ENCODE measurements at places on chromosomes 7 and 10.

DNA sequence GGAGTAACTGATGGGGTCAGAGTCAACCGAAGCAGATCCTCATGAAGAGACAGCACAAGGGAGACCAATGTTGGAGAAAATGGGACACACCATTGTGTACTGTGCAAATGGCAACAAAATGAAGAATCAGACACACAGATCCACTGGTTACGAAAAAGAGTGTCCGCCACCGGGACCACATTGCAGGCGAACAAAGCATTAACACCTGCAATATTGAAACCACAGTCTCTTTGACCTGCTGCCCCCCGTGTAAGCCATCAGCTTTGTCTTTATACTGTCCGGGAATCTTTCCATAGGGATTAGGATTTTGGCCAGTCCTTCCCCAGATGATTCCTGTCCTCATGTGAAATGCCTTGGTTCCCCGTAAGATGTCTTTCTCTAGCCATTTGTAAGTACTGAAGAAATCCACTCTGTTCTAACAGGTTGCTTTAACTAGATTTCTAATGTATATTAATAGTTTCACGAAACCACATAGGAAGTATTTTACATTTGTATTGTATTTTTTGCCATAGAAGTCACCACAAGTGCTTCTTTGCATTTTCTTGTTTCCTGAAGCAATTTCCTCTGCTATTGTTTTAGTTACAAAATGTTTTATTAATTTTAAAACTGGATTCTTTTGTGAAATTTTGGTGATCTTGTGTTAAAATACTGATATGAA is 140.8 kb upstream of the NFE2L3 start:
- no peak for DNase-seq

DNA sequence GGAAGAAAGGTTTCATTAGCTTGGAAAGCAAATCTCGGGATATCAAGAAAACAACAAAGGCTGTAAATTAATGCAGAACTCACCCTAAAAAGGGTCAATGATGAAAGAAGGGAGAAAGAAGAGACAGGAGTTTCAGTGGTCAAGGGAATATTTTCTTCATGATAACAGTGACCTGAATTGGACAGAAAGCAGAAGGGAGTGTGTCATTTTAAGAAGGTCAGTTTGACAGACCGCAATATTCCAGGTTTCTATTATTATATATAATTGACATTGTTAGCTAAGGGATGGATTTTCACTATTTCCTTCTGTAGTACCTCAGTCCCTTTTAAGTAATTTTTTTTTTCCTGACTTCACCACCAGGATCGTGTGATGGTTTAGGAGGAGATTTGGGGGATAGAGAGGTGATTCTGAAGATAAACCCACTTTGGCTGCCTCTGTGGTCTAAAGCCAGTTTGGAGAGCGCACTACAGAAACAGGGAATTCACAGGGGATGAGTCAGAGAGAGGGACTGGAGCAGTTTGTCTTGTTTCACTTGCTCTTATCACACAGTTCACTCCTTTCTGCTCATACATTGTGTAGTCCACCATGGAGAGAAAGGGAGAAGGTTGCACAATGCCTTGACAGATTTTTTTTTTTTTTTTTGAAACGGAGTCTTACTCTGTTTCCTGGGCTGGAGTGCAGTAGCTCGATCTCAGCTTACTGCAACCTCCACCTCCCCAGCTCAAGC is 417.9 kb downstream of the AUTS2 start:
- no peak for DNase-seq

GRCh38 chr7:39211581-39211980 is 233.9 kb downstream of the POU6F2 start:
- no peak for DNase-seq

GRCh38 chr7:50908628-50909290 is 126.1 kb upstream of the GRB10 start:
- no peak for DNase-seq

- no peak for DNase-seq
Measured at GRCh38 chr10:48536916-48537890, 67.7 kb downstream of the ARHGAP22 start.

DNA sequence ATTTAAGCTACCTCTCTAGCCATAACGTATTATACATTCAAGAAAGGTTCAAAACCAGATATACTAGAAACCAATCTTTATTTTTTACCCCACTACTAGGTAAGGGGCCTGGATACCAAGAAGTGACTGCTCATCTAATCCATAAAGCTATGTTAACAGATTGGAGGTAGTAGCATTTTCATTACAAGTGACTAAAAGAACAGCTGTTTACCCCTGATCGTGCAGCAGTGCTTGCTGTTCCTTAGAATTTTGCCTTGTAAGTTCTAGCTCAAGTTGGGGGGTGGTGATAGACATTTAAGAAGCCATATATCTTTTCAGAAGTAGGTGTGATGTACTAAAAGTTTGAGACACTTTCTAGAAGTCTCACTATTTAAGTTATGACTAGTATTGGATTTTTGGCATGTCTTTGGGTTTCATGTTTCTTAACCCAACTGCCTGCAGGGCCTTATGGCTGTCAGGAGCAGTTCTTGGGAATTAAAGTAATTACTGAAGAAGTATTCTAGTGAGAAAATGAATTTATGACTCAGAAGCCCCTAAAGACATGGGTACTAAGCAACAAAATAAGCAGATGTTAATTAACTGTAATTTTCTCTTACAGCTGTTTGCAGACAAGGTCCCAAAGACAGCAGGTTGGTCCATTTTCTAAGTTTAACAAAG is 2.3 kb downstream of the PPIA start:
- no peak for DNase-seq

DNA sequence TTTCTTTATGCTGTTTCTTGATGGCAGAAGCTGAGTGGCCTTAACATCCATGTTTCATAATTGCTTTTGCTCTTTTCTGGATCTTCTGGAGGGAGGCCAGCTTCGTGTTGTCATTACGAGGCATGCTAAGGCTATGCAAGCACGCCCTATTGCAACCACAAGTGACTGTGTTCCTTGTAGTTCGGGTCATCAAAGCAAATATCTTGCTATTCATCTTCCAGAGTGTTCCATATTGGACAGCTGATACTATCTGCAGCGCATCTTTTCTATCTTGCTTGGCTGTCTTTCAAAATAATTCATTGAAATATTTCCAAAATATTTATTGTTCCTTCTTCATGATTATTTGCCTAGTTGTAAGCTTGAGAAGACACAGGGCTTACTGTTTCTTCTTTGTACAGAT is 5.0 kb downstream of the EPHB6 start:
- DNase-seq: no peak

DNA sequence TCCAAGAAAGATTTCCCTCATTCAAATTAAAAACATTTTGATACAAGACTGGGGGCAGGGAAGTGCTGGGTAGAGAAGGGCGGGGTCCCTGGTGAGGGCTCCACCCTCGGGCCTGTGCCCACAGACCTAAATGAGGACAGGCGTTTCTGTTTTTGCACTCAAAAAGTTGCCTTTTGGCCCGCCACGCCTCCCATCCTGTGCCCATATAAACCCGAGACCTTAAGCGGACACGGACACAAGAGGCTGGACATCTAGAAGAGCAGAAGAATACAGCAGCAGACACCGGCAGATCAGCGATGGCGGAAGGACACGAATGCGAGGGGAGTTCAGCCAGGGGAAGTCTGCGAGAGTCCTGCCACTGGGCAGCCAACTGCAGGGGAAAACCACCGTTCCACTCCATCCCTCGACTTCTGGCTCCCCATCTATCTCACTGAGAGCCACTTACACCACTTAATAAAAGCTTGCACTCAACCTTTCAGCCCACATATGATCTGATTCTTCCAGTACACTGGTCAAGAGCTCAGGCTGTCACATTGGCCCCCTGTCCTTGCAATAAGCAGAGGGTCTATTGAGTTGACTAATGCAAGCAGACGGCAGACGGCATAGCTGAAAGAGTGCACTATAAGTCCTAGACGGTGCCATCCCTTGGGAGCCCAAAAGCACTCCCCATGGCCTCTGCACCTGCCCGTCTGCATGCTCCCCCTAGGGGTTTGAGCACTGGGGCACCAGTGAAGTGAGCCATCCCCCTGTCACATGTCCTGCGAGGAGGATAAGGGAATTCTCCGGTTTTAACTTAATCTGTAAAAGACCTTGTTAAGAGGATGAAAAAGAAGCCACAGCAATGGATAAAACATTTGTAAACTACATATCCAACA is 181.8 kb upstream of the PRSS1 start:
- DNase-seq: no peak

DNA sequence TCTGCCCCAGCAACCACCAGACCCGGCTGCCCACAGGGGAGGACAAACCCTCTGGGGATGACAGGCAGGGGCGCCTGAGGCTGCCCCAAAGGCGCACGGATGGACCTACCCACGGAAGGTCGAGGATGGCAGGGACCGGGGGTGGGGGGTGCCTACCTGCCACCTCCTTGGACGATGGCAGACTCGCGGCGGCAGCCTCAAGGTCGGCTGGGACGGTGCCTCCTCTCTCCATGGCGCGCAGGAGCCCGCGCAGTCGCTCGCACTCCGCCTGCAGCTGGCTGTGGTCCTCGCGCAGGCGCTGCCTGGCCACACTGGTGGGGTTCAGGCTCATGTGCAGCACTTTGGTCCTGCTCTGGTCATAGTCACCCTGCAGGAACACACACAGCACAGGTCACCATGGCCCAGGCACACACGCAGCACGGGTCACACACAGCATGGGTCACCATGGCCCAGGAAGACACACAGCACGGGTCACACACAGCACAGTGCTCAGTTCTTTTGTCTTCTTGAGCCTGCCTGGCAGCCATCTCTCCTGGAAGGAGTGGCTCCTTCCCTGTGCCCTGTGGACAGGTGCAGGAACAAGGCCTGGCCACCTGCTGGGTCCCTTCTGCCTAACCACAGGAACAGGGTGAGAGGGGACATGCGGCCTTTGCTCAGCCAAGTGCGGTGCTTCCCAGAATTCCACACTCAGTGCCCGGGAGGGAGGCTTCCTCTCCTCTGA is 266.6 kb downstream of the ELFN1 start:
- DNase-seq: no peak

- no peak for DNase-seq
Measured at GRCh38 chr7:113083132-113083815, 3.4 kb downstream of the GPR85 start.

DNA sequence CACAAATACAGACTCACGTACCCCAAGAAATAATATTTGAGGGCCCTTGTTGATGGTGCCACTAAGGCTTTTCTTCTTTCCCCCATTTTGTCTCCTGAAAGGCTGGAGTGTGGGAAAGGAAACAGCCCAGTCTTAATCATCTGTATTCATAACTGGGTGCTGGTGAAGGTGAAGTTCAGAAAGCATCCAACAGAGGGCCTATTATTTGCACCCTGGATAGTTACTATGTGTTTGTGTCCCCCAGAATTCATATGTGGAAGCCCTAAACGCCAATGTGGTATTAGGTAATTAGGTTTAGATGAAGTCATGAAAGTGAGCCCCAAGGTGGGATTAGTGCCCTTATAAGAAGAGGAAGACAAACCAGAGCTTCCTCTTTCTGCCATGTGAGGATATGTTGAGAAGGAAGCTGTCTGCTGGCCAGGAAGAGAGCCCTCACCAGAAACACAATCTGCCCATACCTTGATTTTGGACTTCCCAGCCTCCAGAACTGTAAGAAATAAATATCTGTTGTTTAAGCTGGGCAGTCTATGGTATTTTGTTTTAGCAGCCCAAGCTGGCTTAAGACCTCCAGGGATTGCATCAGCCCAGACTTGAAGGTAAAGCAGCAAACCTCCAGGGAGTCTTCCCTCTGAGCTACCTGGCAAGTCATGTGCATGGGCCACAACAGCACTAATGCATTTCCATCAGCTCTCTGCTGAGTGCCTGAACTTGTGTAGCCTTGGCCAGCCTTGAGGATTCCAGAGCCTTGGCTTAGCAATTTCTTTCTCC is 90.0 kb upstream of the ADRB1 start:
- DNase-seq: no peak

GRCh38 chr7:38432671-38433070 is 159.2 kb upstream of the TARP start:
- DNase-seq: no peak

GRCh38 chr7:23074443-23075261 is 30.9 kb upstream of the KLHL7 start:
- no peak for DNase-seq

GRCh38 chr7:139854803-139855497 is 25.9 kb downstream of the TBXAS1 start:
- no peak for DNase-seq

GRCh38 chr10:96044736-96045135 is 1.4 kb downstream of the CCNJ start:
- no peak for DNase-seq

GRCh38 chr7:620056-620455 is 100.4 kb upstream of the PDGFA start:
- DNase-seq: no peak

DNA sequence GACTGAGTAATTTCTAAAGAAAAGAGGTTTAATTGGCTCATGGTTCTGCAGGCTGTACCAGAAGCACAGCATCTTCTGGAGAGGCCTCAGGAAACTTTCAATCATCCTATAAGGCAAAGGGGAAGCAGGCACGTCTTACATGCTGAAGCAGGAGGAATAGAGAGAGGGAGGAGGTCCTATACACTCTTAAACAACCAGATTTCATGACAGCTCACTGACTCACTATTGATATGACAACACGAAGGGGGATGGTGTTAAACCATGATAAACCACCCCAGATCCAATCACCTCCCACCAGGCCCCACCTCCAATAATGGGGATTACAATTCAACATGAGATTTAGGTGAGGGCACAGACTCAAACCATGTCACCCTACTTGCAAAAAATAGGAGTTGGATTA is 201.5 kb downstream of the CDK14 start:
- no peak for DNase-seq

GRCh38 chr7:41730668-41731067 is 27.8 kb upstream of the INHBA start:
- DNase-seq: no peak

DNA sequence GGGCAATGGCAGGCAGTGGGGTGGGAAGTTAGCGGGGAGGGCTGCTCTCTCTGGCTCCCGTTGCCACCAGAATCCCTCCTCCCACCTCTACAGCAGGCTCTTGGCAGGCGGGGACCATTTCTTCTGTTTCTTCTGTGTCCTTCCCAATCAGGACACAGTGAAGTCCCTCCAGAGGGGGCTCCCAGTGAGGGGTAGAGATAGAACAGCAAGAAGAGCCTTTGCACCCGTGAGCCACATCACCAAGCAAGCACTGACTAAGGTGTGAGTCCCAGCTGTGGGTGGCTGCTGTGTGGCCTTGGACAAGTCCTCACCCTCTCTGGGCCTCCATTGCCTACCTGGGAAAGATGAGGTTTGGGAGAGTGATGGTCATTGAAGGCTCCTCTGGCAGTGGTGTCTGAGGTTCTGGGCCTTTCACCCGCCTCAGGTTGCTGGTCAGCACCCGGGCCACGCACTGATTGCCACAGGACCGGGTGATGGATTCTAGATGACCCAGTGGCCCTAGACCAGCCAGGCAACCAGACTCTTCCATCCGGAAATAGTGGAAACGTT is 26.0 kb upstream of the PCBD1 start:
- no peak for DNase-seq

GRCh38 chr7:87398446-87398845 is 53.0 kb downstream of the CROT start:
- DNase-seq: no peak

DNA sequence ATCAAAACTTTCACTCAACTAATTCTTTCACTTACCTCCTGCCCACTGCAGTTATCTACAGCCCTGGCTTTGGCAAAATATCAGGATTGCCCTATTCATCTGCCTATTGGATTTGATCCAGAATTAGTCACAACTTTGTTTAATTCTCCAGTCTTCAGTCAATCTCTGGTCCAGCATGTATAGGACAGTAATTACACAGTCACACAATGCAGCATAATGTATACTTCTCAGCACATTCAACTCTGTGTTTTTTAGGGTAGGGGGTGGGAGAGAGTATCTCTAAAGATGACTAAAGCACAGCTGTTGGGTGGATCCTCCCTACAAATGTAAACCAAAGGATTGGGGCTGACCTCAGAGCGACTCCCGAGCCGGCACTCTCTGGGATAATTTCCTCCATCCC is 17.7 kb upstream of the NRP1 start:
- no peak for DNase-seq
